ENCODE measurements at places on chromosomes 7 and 10.

DNA sequence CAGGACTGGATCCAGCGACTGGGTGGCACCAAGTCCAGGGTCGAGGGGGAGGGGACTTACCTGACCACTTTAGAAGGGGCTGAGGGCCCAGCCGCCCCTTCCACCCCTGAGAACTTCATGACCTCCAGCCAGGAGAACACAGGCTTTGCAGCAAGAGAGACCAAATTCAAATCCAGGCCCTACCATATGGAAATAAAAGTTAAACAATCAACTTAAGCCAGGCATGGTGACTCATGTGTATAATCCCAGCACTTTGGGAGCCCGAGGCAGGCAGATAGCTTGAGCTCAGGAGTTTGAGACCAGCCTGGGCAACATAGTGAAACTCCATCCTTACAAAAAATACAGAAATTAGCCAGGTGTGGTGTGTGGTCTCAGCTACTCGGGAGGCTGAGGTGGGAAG is 61.9 kb downstream of the COL13A1 start:
- no peak for DNase-seq

- DNase-seq: no peak
Measured at GRCh38 chr7:97310-97841, 95.0 kb upstream of the FAM20C start.

DNA sequence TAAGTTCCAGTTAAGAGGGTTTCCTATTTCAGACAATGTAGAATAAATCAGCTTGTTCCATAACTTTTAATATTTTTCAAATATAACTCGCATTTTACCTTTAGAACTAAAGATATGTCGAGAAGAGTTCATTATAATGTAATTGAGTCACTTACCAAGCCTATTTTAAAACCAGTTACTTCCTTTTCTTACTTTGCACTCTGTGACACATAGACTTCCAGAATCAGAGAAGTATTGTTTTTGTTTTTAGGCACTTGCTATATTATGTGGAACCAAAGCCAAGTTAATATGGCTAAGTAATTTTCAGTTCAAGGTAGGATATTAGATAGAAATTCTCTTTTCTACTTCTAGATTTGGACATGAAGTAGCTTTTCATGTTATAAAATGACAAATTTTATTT is 182.7 kb upstream of the PRPS1L1 start:
- DNase-seq: no peak

DNA sequence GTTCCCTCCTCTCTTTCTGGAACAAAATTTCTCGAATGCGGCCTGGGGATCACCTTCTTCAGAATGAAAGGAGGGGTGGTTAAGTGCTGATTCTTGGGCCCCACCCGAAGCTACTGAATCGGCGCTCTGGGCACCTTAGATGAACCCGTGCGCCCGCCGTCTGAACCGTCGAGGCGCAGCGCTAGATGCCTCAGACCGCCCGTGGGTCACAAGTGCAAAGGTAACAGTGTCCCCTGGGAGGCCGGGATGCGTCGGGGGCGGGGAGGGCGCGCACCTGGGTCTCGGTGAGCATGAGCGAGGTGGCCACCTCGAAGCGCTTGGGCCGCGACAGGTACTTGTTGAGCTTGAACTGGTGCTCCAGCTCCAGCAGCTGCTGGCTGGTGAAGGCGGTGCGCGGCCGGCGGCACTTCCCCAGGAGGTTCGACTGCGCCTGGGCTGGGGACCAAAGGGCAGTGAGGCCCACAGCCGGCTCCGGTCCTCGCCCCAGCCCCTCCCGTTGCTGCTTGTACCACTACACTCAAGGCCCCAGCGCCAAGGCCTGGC is 4.2 kb downstream of the MNX1 start:
- no peak for DNase-seq

DNA sequence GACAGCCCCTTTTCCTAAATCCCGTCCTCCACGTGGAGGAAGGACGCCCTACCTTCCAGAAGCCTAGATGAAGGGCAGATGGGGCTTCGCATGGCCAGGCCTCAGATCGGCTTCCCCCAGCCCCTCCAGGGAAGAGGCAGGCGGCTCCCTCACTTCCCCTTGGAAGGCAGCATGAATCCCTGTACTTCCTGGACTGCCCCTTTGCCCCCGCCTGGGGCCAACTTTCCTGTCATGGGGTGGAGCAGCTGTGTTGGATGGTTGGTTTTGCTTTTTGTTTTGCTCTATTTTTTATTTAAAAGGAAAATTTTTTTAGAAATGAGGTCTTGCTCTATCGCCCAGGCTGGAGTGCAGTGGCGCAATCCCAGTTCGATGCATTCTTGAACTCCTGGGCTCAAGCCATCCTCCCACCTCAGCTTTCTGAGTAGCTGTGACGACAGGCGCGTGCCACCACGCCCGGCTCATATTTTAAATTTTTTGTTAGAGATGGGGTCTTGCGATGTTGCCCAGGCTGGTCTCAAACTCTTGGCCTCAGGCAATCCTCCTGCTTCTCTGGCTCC is 27.2 kb downstream of the GTF2IRD1 start:
- DNase-seq: no peak

GRCh38 chr7:34080513-34080912 is 175.2 kb downstream of the BMPER start:
- no peak for DNase-seq

DNA sequence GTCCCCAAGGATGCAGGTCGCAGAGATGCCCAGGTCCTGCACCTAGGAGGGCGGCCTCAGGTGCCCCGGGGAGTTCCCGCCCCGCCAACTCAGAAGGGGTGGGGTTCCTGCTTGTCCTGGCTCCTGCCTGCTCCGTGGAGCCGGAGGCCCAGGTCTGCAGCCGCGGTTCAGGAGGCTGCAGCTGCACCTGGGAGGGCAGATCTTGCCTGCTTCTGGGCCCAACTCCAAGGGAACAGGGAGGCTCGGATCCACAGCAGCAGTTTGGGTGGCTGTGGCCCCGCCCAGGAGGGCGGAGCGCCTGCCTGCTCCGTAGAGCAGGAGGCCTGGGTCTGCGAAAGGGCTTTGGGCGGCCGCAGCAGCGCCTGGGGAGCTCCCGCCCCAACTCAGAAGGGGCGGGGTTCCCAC is 108.2 kb upstream of the EGR2 start:
- no peak for DNase-seq

DNA sequence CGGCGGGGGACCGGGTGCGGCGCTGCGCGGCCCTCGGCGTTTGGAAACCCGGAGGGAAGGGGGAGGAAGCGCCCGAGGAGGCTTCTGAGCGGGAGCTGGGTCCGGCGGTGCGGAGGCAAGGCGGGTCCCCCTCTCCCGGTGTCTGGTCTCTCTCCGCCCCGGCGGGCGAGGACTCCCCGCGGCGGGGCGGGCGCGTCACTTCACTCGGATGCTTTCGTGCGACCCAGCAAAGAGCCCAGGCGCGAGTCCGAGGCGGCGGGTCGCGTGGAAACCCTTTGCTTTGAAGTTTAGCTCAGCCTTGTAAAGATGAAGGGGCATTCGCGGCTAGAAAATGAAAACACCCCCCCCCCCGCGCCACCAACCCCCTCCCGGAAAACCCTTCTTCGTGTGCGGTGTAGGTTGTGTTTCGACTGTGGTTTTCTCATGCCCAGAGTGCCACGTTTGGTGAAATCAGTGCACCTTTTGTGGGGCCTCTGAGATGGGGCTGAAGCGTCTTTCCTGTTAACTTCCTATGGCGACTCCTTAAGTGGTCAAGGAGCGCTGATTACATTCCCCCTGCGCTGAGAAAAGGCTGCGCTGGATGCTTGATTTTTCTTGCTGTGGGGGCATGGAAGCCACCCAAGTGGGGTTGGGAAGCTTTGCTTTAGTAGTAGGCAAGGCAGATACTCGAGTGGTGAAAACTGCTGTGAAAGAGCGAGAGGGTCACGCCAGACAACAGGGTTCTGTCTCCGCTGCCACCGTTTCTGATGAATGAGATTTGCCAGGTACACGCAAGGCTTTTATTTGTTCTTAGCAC is 876 bp downstream of the GNAI1 start:
- peak; percentile 27 for DNase-seq

- DNase-seq: peak; percentile 33
Measured at GRCh38 chr10:104337521-104337984, 712 bp downstream of the ITPRIP start.

DNA sequence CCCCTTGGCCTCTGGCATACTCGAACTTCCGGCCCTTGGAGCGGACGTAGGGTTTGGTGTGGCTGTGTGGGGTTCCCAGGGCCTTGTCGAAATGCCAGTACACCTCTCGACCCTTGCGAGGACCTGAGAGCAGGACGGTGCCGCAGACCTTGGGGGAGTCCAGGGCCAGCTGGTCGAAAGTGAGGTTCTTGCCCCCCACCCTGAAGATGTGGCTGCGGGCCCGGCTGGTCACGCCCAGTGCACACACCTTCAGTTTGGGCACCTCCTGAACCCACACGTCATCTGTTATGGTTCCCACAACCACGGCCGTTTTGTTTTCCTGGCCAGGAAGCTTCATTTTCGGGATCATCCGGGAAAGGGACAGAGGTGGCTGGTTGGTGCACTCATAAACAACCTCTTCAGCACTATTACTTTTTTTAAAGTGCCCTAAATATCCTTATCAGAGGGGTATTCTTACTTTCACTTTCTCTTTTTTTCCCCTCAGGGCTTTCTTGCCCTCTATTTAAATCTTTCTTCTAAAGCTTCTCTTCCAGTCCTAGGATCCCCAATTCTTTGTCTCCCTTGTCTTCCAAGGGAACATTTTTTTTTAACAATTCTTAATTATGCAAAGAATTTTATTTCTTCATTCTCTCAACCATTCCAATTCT is 44.9 kb upstream of the FAM3C start:
- no peak for DNase-seq

GRCh38 chr7:89029864-89030263 is 234.3 kb upstream of the TEX47 start:
- no peak for DNase-seq

GRCh38 chr7:36806891-36807290 is 82.6 kb upstream of the AOAH start:
- DNase-seq: no peak

DNA sequence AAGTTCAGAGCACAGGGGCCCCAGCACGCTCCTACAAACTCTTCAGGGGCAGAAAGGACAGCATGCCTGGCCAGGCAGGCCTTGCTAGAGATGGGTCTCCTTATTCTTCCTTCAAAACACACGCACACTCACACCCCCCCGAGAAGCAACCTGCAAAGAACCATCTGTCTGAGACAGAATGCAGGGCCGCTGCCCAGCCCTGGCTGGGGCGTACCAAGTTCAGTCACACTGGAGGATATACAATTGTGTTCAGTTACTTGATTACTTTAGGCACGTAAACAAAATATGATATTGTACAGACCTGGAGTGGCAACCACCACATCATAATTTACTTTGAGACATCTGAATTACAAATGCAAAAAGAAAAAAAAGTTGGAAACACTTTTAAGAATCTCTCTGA is 5.7 kb downstream of the FAM53B start:
- no peak for DNase-seq

DNA sequence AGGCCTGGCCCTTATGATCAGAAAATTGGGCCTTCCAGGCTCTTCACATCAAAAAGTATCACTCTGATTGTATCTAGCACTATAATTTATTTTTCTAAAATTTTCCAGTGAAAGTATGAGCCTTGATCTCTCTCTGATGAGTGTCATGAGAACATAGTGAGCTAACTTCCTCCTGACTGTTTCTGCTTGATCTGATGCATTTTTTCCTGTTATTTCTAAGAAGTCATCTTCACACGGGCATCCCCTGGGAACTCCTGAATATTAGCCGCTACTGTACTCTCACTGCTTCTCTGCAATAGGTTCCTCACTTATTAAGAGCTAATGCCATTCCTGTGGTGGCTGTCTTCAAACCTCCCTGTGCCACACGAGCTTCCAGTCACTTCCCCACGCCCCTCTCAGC is 63.1 kb upstream of the ZPBP start:
- DNase-seq: no peak

GRCh38 chr7:101531726-101532357 is 97.3 kb downstream of the MYL10 start:
- DNase-seq: no peak

DNA sequence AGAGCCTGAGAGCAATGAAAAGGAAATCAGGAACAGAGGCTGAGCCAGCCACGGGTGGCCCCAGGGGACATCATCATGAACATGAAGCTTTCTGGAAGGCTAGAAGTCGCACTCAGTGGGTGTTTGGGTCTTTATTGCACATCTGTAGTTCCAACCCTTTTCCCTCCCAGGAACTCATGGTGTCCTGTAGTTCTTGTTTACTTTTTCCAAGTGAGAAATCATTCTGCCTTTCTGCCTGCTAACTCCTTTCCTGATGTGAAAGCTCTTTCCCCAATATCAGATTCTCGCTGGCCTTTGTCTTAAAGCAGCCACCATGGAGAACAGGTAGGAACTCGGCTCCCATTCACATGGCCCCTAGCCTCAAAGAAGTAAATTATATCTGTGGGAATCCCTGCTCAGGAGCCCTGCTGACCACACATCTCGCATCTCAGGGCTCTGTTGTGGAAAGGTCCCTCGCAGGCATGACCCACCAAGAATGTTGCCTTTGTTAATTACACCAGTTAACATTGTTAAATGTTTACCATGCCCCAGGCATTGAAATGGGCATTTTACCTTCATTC is 542.7 kb downstream of the TNS3 start:
- DNase-seq: no peak

DNA sequence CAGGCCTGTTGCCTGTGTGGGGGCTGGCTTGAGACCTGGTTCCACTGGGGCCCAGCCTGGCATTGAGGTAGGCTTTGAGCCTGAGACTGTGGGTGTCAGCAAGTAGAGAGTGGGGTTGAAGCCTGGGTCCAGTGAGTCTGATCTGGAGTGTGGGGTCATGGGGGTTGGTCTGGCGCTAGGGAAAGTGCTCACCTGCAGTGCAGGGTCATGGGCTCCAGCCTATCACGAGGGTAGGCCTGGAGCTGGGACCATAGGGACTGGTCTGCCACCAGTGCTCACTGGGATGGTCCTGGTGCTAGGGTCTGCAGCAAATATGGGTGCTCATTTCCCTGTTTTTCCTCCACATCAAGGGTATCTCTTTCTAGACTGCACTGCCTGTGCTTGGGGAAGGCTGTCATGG is 95.4 kb upstream of the KLF14 start:
- no peak for DNase-seq

- no peak for DNase-seq
Measured at GRCh38 chr7:101916041-101916800, 98.8 kb downstream of the CUX1 start.

- DNase-seq: no peak
Measured at GRCh38 chr7:147418966-147419365, 1171.6 kb upstream of the C7orf33 start.
